Activated effector memory CD4-positive, alpha-beta T cell treated with anti-CD3 and anti-CD28 coated beads, Interleukin-2, amount 50 U/mL, for 16 hours (primary cell): ENCODE measurements at places on chromosomes 7 and 10.
A peak's percentile ranks its signal among the peaks of the same experiment; 100 is the strongest.

DNA sequence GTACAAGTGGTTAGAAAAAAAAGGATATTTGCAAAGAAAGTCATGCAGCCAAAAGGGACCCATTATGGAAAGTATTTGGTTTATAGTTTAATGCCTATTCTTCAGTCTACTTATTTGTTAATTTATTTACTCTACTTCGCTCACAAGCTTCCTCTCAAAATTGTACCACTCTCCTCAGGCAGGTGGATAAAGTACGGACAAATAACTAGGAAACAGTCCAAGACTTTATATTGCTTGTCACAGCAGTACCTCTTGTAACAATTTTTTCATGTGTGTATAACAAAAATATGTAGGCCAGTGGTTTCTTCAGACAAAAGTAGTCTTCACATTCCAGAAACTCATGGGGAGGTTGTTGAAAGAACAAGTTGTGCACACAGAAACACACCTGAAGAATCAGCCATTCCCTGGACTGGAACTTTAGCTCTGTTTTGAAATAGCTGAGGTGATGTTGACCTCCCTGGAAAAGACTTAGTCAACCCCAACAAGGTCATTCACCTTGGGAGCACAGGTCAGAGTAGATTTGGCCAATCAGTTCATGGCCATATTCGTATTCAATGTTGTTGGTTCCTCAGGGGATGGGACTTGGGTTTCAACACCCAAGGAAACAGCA is 73.4 kb downstream of the TES start:
- DNase-seq, result no peak

- DNase-seq, result no peak
These were observed 15.1 kb upstream of the RET start for GRCh38 chr10:43061760-43062159.

DNA sequence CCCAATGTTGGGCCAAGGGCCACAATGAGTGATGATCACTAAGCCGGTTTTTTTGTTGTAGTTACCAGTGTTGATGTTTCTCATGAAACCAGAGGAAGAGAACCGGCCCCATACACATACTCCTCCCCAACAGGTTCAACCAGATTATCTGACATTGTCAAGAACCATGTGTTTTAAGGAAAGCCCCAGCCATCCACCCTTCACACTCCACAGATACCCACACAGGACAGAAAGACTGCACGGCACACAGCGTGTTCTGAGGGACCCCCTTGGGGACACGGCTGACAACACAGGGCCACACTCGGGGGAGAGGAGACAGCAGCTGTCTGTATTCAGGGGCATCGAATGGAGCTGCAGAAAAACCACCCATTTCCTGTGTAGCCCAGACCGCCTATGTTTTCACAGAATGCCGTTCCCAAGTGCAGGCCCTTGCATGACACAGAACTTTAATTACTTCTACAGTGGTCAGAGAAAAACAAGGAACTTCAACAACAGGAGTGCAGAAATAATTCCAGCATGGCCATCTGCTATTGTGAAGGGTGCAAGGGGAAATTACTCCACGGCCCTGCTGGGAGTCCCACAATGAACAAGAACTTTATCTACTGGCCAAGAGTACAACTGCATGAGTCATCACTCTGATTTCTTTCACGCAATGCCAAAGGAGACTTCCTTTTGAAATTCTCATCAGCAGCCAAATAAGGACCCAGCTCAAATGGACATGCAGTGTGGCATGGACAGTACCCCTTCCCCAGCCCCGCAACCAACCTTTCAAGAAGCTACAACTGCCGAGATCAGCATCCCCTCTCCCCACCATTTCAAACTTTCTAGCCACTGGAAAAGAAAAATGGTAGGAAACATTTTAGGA is 2.3 kb downstream of the KLF6 start:
- peak; percentile 87 for DNase-seq

GRCh38 chr7:90719155-90719554 is 123.0 kb downstream of the CDK14 start:
- no peak for DNase-seq

- DNase-seq, result no peak
These were observed 102.5 kb downstream of the C10orf105 start for GRCh38 chr10:71616817-71617654.

- no peak for DNase-seq
These were observed 203.1 kb downstream of the TPK1 start for GRCh38 chr7:144632724-144633123.

GRCh38 chr10:109770663-109771062 is 152.6 kb downstream of the XPNPEP1 start:
- no peak for DNase-seq

DNA sequence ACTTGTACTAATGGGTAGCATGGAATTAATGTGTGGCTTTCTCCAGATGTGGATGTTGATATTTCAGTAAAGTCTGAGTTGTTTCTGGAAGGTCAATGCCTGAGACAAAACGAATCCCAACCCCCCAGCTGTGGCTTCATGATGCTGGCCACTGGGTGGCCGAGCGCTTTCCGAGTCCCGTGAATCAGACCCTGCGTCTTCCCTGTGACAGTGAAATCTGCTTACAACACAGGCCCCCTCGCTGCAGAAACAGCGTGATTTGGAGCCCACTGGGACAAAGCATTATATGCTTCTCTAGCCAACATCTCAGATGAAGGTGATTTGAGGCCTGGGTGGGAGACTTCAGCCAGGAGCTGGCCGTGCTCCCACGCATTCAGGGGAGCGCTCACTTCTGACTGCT is 124.7 kb downstream of the WDR37 start:
- peak; percentile 27 for DNase-seq

DNA sequence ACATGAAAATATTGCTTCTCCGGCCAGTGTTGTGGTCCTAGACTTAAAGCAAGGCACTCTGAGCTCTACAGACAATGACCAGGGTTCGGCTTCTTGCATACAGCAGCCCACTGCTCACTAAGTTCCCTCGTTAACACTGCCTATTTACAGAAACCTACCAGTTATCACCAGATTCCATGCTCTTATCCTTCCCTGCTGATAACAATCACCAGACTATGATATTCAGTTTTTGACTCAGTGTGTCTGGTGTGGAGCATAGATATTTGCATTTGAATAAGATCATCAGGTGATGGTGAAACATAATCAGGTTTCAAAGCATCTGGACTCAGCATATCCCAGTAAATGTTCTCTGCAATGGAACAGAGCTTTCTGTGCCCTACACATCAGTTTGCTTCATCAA is 182.3 kb downstream of the SNX13 start:
- DNase-seq, result no peak

DNA sequence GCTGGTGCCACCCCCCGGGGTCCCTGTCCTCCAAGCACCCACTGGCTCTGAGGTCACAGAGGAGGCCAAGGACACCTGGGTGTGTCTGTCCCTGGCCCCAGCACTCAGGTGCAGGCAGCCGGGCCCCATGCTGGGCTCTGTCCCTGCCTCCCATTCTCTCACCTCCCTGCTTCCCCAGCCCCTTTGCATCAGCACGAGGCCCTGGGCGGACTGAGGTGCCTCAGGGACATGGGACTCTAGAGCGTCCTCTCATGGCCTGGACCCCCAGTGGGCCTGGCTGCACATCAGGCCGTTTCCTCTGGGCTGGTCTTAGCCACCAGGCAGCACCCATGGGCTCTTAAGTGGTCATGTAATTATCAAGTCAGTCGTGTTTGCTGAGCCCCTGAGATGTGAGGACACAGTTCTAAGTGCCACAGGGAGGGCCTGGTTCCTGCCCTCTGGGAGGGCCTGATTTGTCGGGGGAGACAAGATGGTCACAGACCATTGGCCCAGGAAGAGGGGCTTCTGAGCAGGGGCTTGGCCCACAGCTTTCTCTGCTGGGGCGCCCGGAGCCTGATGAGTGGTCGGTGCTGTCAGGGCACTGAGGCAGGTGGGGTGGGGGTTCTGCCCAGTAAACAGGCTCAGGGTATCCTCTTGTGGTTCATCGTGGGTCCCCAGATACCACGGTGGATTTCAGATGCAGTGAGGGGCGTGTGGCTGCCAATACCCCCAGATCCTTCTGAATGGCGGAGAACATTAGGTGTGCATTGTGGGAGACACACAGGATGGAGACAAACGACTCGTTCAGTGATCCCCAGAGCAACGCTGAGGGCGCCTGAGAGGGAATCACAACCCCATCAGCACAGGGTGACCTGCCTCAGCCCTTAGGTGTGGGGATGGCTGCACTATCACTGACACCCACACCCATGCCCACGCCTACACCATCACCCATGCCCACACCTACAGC is 152.5 kb downstream of the WDR37 start:
- DNase-seq, result no peak

DNA sequence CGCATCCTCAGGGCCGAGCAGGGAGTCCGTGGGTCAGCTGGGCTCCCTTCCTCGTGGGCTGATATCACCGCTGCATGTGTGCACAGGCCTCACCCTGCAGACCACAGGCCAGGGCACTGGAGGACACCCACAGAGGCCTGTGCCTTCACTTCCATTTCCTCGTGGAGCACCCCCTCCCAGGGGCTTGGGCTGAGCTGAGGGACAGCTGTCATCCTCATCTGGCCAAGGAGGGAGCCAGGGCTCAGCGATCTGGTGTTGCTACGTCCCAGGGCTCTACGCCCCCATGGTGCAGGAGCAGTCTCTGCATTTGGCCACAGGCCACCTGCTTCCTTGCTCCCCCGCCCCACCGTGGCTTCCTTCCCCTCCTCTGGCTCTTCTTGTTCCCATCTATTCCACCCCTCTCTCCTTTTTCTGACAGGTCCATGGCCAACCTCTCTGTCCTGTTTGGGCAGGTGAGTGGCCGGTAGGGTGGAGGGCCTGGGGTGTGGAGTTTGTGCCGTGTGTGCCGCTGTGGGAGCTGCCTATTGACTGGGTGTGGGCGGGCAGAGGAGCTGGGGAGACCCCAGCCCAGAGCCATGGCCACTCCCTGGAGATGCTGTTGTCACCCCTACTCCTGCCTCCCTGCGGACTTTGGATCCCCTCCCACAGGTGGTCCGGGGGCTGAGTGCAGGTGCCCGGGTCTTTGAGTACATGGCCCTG is 8.3 kb upstream of the ASIC3 start:
- no peak for DNase-seq

DNA sequence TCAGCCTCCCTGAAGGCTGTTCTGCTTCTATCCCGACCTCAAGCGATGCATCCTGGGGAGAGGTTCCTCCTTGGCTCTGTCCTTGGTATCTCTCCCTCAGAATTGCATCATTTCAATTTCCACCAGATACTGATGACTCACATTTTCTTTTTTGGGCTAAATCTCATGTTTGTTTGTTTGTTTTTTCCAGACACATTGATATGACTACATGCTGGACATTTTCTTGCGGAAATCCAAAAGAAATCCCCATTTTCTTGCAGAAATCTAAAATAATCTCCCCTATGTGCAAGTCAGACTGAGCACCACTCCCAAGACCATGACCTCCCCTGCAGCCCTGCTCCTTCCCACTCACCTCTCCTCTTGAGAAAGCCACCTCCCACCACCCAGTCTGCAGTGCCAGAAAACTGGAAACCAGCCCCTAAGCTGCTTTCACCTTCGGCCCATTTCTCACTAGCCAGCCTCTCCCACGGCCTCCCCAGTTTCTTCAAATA is 260.2 kb upstream of the PRKCQ start:
- DNase-seq, result no peak

GRCh38 chr7:75870557-75871161 is 8.2 kb upstream of the RHBDD2 start:
- DNase-seq, result no peak

DNA sequence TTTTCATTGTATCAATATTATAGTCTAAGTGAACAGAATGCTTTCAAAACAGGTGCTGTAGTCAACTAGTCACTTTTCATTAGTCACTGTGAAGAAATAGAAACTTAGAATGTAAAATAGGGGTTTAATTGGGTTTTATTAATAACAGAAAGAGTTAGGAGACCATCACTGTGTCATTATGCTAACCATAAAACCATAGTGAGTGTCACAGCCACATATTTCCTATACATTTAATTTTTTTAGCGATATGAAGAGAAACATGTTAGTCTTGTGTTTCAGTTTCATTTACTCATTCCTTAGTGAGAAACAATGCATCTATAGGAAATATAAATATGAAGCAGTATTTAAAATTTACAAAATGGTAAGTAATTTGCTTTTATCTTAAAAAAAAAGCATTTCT is 22.2 kb downstream of the SPAG6 start:
- DNase-seq, result no peak

DNA sequence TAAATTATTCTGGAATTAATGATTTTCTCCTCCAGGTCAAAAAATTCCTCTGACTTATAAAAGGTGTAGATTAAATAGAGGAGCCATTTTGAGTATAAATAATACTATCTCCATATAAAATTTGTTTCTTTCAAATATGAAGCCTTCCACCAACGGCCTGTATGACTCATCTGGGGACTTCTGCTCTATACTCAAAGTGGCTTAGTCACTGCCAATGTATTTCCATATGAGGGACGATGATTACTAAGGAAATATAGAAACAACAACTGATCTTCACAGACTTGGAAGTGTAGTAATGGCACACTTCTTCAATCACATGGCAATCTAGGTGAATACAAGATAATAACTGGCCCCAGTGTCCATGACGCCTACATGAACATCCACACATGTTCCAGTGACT is 335.6 kb upstream of the HGF start:
- DNase-seq, result no peak

DNA sequence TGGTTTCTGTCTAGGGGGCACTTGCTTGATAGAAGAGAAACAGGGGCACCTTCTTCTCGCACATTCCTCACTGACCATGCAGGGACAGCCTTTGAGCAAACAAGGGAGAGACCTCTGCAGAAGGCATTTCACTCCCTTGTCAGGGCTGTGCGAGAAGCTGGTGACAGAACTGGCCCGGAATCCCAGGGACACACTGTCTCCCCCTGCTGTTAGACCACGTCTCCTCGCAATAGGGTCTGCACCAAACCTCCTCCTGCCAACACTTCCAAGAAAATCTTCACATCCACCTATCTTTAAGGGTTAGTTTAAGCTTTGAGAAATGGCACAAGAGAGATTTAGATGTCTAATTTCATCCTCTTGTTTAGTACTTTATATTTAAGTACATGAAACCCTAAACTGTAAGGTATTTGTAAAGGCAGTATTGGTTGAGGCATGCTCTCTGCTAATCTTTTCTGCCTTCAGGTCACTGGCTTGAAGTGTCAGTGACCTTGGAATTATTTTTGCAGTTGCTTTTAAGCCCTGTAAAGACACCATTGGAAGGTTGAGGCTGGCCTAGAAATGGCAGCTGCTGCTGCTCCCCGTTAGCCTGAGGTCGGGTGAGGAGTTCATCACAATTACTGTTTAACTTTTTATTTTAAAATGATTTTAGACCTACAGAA is 37.0 kb downstream of the RBM20 start:
- peak; percentile 64 for DNase-seq

DNA sequence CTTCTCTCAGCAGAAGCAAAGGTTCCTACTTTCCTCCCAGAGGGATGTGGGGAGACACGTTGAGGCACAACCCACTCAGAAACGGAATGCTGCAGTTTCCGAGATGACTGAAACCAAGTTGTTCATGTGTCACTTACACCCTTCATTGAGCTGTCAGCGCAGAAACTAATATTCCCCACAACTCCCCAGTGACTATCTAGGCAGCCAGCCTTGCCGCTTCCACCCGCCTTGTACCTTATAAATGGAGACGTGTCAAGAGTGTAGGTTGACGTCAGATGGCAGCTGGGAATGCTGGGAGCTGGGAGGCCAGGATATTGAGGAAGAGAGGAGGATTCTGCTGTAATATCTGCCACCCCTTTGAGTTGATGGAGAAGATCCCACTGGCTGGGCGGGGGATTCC is 15.1 kb downstream of the GPR26 start:
- DNase-seq, result no peak
